ENCODE measurements at places on chromosomes 3 and 15.
A peak's percentile ranks its signal among the peaks of the same experiment; 100 is the strongest.

DNA sequence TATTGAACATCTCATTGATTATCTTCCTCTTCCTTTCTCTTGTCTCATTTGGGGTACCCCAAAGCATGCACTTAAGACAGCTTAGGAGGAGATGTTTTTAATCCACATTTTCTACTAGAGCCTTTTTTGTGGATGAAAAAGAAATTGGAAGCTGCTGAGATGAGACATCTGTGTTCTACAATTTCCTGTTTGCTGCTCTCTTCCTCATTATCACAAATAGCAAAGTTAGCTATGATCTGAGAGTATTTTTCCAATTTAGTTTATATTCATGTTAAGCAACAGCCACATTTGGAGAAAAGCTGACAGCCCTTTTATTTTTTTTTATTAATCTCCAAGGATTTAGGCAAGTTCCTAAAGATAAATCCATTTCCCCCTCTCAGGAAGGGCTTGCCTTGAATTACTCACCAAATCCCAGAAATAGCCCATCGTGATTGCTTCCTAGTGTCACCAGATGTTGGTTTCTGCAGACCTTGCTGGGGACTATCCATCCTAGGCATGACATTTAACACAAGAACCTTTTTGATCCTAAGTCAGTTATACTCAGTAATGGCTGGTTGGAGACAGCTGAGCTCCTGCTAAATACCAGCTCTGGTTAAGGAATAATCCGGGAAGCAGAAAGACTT, 70.8 kb upstream of the FILIP1L start:
- DNase-seq = no peak

GRCh38 chr15:93221759-93222158, 132.7 kb upstream of the RGMA start:
- DNase-seq = no peak

GRCh38 chr3:157135671-157136396, 24.1 kb downstream of the CCNL1 start:
- no peak for DNase-seq

DNA sequence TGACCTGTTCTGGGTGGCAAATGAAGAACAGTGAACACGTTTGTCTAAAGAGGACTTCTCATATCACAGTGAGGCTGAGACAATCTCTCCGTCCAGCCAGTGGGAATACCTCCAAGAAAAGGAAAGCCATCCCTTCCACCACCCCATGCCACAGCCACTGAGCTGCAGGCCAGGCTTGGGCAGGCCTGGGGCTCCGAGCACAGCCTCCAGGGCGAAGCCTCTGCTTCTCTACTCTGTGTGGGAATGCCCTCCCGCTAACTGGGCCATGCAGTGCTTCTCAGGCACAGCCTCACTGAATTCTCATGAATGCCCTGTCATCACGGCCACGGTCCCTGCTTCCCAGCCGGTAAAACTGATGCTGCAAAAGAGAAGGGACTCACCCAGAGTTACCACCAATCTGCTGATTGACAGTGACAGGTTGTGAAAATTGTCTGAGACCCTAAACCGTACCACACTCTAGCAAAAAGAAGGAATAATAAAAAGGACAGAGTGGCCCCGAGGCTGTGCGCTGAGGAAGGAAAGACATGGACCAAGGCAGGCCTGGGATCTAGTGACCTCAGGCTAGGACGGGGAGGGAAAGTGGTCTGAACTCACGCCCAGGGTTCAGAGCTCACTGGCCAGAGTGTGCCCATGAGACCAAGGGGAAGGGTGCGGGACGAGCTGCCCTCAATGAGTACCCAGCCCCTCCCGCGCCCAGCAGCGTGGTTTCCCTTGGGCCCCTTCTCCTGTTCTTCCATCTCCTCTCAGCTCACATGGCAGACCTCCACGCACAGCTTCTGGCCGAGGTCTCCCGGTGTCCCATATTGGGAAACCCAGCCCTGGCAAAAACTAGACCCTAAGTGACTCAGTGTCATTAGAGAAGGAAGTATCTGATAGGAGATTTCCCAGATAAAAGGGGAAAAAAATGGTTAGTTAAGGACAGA, 52.8 kb downstream of the DHX30 start:
- no peak for DNase-seq

GRCh38 chr3:41974223-41974622, 12.3 kb upstream of the ULK4 start:
- no peak for DNase-seq

- DNase-seq = no peak
Observed at GRCh38 chr3:188697127-188697526, 474.6 kb upstream of the TPRG1 start.

DNA sequence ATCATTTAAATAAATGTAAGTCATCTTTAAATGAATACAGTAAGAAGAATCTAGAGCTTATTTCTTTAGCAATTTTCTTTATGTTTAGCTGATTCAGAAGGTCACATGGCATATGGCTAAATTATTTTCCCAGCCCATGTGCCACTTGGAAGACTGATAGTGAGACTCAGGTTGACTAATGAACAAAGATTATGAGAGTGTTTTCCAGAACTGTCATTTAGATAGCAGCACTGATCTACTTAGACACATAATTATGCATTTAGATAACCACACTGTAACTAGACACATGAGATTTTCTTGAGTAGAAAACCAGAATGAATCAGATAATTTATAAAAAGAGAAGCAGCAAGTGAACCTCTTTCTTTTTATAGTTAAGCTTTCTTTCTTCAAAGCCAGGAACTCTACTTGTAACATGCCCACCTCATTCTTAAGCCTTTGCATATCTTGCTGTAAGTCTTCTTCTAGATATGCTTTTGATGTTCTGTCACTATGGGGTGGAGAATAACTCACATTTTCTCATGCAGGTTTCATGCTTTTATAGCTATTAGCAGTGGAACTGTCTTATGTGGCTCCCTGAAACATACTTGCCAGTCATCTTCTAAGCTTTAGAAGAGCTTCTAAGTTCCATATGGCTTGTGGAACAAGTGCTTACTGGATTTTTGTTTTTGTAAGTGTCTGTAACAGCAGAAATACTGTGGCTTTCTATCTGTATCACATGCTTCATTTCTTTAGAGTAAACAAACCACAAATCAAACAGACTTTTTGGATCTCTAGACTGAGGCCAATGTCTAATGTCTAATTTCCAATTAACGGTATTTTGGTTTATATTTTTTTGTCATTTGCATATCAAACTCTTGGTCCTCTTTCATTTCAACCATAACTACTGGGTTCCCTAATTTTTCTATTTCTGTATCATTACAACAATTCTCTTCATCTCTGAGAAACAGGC, 101.4 kb downstream of the LMLN start:
- no peak for DNase-seq

GRCh38 chr3:153069598-153070510, 92.2 kb upstream of the RAP2B start:
- no peak for DNase-seq

DNA sequence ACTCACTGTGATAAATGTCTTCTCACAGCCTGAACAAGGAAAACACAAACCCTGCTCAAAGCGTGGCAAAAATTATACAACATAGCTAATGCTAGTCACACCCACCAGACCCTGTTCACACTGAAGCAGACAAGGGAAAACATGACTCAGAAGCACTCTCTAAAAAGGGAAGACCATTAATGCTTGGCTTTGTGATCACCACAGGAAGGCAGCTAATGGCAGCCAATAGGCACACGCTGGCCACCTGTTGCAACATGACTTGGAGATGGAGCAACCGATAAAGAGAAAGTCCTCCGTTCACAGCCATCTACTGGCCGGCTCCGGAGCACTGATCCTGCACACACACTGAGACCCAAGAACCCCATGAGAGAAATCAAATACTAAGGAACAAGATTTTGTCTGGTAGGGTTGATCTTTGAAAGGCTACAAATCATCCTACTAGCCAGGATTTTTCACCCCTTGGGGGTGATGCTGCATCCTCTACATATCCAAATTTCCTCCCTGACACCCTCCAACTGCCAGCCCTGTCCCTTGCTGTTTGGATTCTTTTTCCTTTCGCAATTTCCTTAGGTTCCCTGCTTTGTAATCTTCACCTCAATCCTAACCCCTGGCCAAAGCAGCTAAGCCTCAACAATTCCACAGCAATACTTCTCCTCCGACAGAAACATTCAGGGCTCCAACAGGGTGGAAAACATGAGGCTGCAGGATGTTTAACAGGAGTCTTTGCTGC, 3.2 kb downstream of the ZXDC start:
- peak; percentile 28 for DNase-seq

Data from mucosa of descending colon (tissue), 3 donors.